ENCODE measurements at places on chromosomes 7 and 10. TPM values are rescaled to one million over a fixed set of nuclear protein-coding genes. Genes with fewer than 3 reads are reported as not detected.

GRCh38 chr10:1489801-1490200 is 247.5 kb downstream of the ADARB2 start:
- H3K4me3 ChIP-seq, result no peak overlapping the region
- H3K4me1 ChIP-seq, result no peaks in the 10 kb centered on the region
- H3K27ac ChIP-seq, result no peak overlapping the region
- no peak for DNase-seq

GRCh38 chr7:121449329-121449728 is 53.2 kb upstream of the FAM3C start:
- H3K36me3 ChIP-seq, result no peaks in the 10 kb centered on the region
- H3K4me3 ChIP-seq, result no peak overlapping the region
- DNase-seq, result no peak
- H3K4me1 ChIP-seq, result no peaks in the 10 kb centered on the region
- H3K27ac ChIP-seq, result no peak overlapping the region

DNA sequence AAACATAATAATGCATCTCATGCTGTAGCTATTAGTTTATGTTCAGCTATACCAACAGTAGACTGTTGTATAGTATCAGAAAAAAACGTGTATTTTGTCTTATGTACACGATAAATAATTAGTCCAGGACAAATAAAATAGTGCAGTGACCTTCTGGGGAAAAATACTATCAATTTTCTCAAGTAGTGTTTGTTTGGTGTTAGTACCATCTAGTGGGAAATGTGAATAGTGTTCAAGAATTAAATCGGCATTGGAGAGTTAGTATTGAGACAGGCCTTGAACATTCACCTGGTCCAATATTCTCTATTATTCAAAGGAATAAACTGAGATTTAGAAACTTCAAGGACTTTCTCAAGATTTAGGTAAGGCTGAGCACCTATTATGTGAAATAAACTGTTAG is 21.7 kb upstream of the OR2A5 start:
- no peak for DNase-seq
- peaks cover 5% of the 10 kb centered on the region for H3K27me3 ChIP-seq
- H3K4me1 ChIP-seq, result peaks cover 6% of the 10 kb centered on the region
- no peak overlapping the region for H3K4me3 ChIP-seq
- no peaks in the 10 kb centered on the region for H3K36me3 ChIP-seq

GRCh38 chr7:141706239-141707064 is 1.7 kb upstream of the WEE2 start:
- H3K27me3 ChIP-seq, result no peaks in the 10 kb centered on the region
- peaks cover 4% of the 10 kb centered on the region for H3K4me1 ChIP-seq
- DNase-seq, result no peak
- no peak overlapping the region for H3K4me3 ChIP-seq
- no peak overlapping the region for H3K27ac ChIP-seq
- H3K36me3 ChIP-seq, result no peaks in the 10 kb centered on the region

DNA sequence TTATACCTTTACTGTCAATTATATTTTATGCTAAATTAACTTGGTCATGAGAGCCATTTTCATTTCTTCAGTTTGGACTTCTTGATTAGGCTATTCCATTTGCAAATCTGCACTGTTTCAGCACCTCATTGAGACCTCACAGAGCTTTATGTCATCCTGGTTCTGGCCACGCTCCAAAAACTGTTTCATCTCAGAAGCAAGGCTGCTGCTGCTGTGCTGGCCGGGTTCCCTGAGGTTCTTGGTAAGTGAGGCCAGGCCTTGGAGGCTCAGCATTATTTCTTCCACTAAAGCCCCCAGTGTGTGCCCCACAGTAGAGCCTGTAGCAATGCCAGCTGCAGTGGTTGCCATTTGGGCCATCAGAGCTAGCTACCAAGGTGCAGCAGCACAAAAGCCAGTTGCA is 7.8 kb upstream of the ZNF485 start:
- H3K36me3 ChIP-seq, result no peaks in the 10 kb centered on the region
- H3K27me3 ChIP-seq, result peaks cover 5% of the 10 kb centered on the region
- H3K4me1 ChIP-seq, result peaks cover 26% of the 10 kb centered on the region
- H3K4me3 ChIP-seq, result no peak overlapping the region

Gene AKR1C4
- not detected for total RNA-seq

Gene LIPK
- not detected for total RNA-seq

DNA sequence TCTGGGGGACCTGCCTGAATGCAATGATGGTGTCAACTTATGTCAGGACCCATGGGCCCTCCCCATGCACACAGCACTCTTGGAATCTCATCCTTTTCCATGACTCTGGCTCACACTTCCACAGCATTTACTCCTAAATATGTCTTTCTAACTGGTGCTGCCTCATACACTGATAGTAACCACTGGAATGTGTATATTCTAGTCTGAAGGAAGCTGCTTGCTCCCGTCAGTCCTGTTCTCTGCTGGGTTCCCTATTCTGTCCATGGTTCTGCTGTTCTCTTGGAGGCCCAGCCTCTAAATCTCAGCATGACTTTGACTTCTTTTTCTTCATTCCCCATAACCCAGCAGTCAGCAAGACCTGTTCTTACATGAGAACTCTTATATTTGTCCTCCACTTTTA is 1055.1 kb downstream of the KCNMA1 start:
- no peak for DNase-seq
- no peak overlapping the region for H3K4me3 ChIP-seq
- H3K27ac ChIP-seq, result no peak overlapping the region
- no peaks in the 10 kb centered on the region for H3K27me3 ChIP-seq

- H3K27me3 ChIP-seq, result no peaks in the 10 kb centered on the region
- no peak overlapping the region for H3K27ac ChIP-seq
- no peak overlapping the region for H3K4me3 ChIP-seq
- H3K36me3 ChIP-seq, result peaks cover 2% of the 10 kb centered on the region
- peaks cover 2% of the 10 kb centered on the region for H3K4me1 ChIP-seq
Measured at GRCh38 chr7:30184791-30185487, 50.2 kb downstream of the MTURN start.

Gene SPDYE16
- 0.18 TPM for total RNA-seq

Gene PAX4
- not detected for total RNA-seq

DNA sequence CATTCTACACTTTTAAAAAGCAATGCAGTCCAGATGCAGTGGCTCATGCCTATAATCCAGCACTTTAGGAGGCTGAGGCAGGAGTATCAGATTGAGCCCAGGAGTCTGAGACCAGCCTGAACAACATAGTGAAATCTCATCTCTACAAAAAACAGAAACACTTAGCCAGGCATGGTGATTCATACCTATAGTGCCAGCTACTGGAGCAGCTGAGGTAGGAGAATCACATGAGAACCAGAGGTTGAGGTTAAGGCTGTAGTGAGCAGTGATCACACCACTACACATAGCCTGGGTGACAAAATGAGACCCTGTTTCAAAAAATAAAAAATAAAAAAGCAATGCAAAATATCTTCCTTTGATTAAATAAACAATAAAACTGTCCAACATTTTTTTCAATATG is 205.2 kb downstream of the GRM8 start:
- no peak for DNase-seq
- H3K27ac ChIP-seq, result no peak overlapping the region
- peaks cover 9% of the 10 kb centered on the region for H3K27me3 ChIP-seq

DNA sequence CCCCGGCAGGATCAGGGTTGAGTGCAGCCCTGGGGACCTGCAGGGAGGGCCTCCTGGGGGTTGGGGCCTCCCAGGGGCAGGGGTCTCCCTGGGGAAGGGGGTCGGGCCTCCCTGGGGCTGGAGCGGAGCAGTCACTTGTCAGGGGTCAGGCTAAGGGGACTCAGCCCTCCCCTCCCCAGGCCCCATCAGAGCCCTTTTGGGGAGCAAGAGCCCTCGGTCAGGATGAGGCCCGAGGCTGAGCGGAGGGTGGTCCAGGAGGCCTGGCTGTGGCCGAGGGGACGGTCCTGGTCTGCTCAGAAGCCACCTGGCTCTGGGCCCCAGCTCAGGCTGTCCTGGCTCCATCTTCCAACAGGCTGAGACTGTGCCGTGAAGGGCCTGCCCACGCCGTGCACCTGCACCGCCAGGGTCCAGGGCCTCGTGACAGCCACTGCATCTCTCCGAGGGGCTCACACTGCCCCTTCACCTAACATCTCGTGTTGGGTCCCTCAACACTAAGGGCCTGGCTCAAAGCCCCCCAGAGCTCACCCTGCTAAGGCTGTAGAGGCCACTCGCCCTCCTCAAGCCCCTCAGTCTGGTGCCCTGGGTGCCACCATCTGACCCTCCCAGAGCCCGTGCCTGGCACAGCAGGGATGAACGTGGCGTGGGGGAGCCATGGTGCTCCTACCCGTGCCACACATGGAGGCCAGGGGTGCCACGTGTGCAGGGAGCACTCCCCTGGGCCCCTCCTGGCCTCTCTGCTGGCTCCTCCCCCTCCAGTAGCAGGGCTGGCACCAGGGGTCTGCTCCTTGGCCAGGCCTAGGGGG is 12.9 kb downstream of the BHLHA15 start:
- H3K4me1 ChIP-seq, result peaks cover 5% of the 10 kb centered on the region
- peaks cover 9% of the 10 kb centered on the region for H3K36me3 ChIP-seq
- no peak overlapping the region for H3K27ac ChIP-seq
- no peaks in the 10 kb centered on the region for H3K27me3 ChIP-seq
- DNase-seq, result no peak

Gene OR2A42
- not detected for total RNA-seq

- no peak overlapping the region for H3K4me3 ChIP-seq
- peaks cover 3% of the 10 kb centered on the region for H3K27me3 ChIP-seq
- no peaks in the 10 kb centered on the region for H3K4me1 ChIP-seq
- DNase-seq, result no peak
- no peak overlapping the region for H3K27ac ChIP-seq
Measured at GRCh38 chr10:129941199-129942018, 22.7 kb downstream of the EBF3 start.

- no peaks in the 10 kb centered on the region for H3K27me3 ChIP-seq
- no peak for DNase-seq
- no peak overlapping the region for H3K4me3 ChIP-seq
- H3K27ac ChIP-seq, result no peak overlapping the region
- H3K4me1 ChIP-seq, result peaks cover 8% of the 10 kb centered on the region
Measured at GRCh38 chr7:34973400-34973760, 63.9 kb downstream of the DPY19L1 start.

Gene NUTM2E
- total RNA-seq, result 0.27 TPM

Gene PROSER2
- total RNA-seq, result 0.88 TPM

GRCh38 chr7:31251441-31251840 is 89.1 kb downstream of the NEUROD6 start:
- H3K36me3 ChIP-seq, result no peaks in the 10 kb centered on the region
- no peak for DNase-seq
- H3K27ac ChIP-seq, result no peak overlapping the region
- no peaks in the 10 kb centered on the region for H3K4me1 ChIP-seq
- H3K27me3 ChIP-seq, result no peaks in the 10 kb centered on the region

Gene TBXAS1
- 5.1 TPM for total RNA-seq

DNA sequence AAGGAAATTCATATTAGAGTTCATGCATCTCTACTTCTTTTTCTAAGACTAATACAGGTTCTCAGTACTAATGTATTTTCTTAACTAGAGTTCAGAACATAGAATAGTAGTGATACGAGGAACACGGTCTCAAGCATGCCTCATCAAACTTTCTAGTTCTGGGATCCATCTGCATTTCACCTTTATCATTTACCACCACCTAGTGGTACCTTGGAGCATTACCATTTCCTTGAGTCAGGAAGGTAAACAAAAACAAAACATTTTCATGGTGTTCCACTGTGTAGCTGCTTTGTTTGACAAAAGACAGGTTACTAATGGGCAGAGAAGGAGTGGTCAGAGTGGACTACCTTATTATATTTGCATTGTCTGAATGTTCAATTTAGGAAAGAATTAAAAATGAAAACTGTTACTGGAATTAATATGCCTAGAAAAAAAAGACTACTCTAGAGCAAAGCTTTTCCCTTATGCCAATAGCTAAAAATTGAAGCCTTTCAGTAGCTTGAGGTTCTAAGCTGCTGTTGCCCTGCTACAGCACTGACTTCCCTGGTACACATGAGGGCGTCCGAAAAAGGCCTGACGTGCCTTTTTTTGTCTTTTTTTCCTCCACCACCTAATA is 44.5 kb downstream of the STARD3NL start:
- DNase-seq, result no peak
- H3K4me3 ChIP-seq, result no peak overlapping the region
- H3K36me3 ChIP-seq, result peaks cover 30% of the 10 kb centered on the region
- H3K4me1 ChIP-seq, result peaks cover 20% of the 10 kb centered on the region
- no peak overlapping the region for H3K27ac ChIP-seq

- peak overlapping the region; percentile 98 for H3K27ac ChIP-seq
- peak overlapping the region; percentile 95 for H3K4me3 ChIP-seq
- peaks cover 62% of the 10 kb centered on the region for H3K36me3 ChIP-seq
- peaks cover 49% of the 10 kb centered on the region for H3K4me1 ChIP-seq
- H3K27me3 ChIP-seq, result no peaks in the 10 kb centered on the region
Measured at GRCh38 chr10:102397222-102398171, 2.0 kb downstream of the NFKB2 start.

Gene GIMAP7
- total RNA-seq, result 34.5 TPM

DNA sequence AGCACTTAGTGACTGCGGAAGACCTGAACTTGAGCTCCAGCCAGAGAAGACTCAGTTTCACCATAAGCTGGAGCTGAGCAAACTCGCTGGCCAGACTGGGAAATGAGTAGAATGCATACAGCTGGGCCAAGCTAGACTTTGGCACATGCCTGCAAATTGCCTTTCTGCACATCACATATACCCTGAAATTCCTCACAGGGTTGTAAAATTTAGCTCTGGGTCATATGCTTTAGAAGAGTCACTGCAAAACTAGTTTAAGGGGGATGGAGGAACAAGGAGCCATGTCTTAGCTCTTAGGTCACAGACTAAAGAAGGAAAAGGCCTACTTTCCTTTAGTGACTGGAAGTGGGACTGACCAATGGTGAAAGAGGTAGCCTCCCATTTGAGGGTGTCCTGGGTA is 67.6 kb downstream of the PPP1R3C start:
- no peak overlapping the region for H3K4me3 ChIP-seq
- H3K4me1 ChIP-seq, result peaks cover 2% of the 10 kb centered on the region
- DNase-seq, result no peak

- H3K4me3 ChIP-seq, result no peak overlapping the region
- peak; percentile 50 for DNase-seq
- H3K27me3 ChIP-seq, result no peaks in the 10 kb centered on the region
- H3K36me3 ChIP-seq, result no peaks in the 10 kb centered on the region
Measured at GRCh38 chr7:158541346-158542010, 46.1 kb downstream of the PTPRN2 start.

Gene ABCB4
- 0.39 TPM for total RNA-seq

DNA sequence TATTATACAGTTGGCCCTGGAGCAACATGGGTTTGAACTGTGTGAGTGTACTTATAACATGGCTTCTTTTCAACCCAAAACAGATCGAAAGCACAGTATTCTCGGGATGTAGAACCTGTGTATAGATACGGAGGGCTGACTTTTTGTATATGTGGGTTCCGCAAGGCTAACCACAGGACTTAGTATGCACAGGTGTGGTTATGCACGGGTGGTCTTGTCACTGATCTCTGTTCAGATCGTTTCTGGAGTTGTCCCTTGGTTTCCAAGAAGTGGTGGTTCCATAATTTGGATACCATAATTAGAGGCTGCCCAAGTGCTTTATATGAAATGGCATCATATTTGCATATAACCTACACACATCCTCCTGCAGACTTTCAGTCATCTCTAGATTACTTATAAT is 10.9 kb upstream of the BHLHA15 start:
- H3K4me1 ChIP-seq, result peaks cover 58% of the 10 kb centered on the region
- peaks cover 31% of the 10 kb centered on the region for H3K36me3 ChIP-seq
- no peak for DNase-seq
- H3K27me3 ChIP-seq, result no peaks in the 10 kb centered on the region
- peak overlapping the region; percentile 52 for H3K27ac ChIP-seq
- no peak overlapping the region for H3K4me3 ChIP-seq

Gene UFSP1
- total RNA-seq, result 1.5 TPM

Gene PNLIPRP1
- not detected for total RNA-seq

Data from activated CD4-positive, alpha-beta T cell treated with anti-CD3 and anti-CD28 coated beads for 36 hours (primary cell).